Left forelimb (tissue), 1 donor: ENCODE measurements at places on chromosomes 4 and X.

GRCh38 chrX:20591246-20591645 is 324.5 kb upstream of the RPS6KA3 start:
- no peak for DNase-seq

- no peak for DNase-seq
Observed at GRCh38 chr4:158067646-158068045, 105.2 kb downstream of the GASK1B start.

DNA sequence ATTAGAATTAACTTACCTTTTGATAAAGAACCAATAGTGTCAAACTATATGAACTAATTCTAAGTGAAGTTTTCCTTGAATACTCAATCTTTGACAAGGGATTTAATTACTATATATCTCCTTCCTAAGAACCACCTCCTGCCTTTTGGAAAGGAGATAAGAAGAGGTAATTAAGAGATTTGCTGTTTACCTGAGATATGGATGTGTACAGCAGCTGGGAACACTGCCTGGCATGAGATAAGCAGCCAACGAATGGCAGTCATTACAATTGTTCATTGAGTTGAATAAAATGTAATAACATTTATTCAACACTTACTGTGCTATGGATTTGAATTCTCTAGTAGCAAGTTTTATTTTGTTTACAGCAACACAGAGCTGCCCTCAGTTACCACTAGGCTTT is 407.1 kb downstream of the SPOCK3 start:
- no peak for DNase-seq

DNA sequence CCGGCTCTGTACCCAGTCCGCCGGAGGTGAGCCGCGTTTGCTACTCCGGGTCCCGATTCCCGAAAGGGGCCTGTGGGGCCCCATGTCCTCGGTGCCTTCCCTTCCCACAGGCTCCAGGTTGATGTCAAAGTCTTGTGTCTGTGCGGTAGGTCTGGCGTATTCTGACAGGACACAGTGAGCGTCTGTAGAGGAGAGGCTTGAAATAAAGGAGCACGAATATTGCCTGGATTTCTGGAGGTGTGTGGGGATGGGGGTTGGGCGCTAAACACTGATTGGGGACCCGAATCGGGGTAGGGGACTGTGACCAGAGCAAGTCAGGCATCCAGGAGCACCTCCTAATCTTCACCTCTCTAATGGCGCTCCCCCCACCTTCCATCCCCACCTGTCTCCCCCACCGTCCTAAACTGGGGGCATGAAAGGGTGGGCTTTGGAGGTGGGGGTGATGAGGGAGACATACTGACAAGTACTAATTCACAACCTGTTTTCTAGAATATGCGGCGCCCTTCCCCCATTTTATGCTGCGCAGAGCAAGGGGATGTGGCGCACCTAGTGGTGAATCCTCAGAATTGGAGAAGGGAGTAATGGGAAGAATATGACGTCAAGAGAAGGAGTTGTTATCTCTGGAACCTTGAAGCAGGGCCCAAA is 855 bp downstream of the GPRASP2 start:
- peak; percentile 66 for DNase-seq

DNA sequence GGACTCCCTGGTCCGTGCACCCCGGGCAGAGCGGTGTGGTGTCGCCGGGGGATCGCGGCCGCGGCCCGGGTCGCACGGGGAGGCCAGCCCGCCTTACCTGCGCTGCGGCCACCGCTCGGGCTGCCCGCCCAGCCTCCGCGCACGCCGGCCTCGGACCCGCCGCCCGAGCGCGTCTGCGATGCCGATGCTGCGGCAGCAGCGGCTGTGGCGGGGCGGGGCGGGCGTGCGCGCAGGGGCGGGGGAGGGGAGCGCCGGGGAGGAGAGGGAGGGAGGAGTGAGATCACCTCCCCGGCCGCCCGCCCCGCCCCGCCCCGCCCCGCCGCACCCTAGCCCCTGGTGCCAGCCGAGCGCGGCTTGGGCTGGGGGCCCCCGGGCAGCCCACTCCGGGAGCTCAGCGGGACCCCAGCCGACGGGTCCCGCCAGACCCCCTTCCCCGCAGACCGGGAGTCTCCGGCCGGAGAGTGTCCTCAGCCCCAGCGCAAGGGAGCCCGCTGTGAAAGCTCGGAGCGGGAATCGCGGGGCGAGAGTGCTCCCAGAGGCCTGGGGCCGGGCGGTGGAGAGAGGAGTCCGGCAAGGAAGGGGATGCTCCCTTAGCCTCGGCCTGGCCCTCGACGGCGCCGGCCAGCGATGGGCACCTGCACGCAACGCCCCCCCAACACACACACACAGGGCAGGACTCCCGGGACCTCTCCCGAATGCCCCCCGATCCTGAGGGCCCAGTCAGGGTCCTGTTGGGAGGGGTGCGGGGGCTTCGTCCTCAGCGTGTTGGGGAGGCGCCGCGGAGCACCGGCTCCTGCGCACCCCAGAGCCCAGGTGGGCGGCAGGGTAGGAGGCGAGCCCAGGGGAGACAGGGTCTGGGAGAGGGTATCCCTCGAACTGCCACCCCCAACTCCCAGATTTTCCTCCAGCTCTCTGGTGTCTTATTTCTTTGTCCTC is at the start of gene L1CAM:
Gene L1CAM (minus strand): TSS at position 206 of the 936 bp plus-strand sequence. CDS start 10,337 bp downstream, outside the sequence.
- no peak for DNase-seq

DNA sequence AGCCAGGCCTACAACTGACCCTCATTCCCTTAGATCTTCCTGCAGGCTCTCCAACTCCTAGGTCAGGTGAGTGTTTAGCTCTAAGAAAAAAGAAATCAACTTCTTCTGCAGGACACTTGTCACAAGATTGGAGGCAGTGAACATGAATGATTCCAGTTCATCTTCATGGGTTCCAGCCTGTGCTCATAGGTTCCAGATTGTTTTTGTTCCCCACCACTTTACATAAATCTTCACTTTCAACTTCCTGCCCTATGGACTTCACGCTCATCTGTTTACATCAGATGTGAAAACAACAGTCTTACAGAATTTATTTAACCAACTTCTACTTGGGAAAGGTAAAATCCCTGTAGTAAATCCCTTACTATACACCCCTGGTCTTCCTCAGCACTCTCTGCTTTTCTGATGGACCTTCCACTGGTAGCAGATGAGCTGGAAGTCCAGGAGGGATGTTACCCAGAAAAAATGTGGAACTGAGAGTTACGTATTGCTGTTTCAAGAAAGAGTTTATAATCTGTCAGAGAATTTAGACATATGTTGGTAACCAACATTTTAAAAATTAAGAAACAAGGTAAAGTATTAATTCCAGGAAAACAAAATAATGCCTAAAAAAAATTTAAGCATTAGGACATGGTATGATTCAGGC is 62.4 kb downstream of the ANAPC10 start:
- DNase-seq: no peak

DNA sequence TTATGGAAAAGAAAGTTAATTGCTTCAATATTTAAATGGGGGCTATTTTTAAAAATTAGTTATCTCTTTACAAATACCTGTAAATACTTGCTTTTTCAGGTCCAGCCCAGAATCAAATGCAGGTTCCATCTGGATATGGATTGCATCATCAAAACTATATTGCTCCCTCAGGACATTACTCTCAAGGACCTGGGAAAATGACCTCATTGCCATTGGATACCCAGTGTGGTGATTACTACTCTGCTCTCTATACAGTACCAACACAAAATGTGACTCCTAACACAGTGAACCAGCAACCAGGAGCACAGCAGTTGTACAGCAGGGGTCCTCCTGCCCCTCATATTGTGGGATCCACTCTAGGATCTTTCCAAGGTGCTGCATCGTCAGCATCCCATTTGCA is 29.2 kb downstream of the SEC24B start:
- no peak for DNase-seq

DNA sequence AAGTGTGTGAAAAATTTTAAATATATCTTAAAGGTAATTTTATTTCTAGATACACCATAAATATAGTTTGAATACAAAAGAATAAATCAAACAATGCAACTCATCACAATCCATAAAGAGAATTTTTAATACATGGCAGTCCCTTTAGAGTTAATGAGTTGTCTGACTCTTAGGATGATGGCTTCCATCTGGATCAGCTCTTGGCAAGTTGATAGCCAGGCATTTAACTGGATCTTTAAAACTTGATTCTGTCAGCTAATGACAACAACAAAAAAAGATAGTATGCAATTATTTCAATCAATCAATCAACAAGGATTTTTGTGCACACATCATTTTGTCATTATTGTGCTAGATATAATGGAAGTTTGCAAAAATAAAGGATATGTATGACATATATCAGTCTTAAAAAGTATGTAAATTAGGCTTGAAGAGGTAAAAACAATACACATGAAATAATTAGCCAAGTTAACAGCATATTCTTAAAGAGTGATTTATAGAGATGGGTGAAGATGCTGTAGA is 174.9 kb upstream of the PCDH18 start:
- no peak for DNase-seq

- no peak for DNase-seq
Observed at GRCh38 chrX:132497432-132497831, 8.6 kb upstream of the MBNL3 start.

DNA sequence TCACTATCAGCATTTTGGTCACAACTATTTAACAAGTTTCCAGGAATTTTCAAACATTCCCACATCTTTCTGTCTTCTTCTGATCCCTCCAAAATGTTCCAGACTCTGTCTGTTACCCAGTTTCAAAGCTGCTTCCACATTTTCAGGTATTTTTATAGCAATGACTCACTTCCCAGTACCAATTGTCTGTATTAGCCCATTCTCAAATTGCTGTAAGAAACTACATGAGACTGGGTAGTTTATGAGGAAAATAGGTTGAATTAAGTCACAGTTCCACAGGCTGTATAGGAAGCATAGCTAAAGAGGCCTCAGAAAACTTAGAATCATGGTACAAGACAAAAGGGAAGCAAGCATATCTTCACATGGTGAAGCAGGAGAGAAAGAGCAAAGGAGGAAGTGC is 475.0 kb upstream of the PCDH7 start:
- DNase-seq: no peak

DNA sequence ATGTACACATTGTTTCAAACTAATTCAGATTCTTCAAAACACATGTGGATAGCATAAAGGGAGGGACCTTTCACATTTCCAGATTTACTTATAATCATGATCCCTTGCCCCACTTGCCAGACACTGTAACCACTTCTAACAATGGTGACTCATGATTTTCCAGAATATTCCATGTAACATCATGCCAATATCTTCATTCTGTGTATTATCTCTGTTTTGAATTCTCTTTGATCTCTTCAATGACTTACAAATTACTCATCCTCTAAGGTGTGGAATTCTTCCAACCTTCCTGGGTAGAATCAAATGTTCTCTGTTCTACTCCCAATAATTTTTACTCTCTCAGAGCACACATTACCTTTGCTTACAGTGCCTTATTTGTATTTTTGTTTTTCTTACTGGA is 517.1 kb downstream of the PCDH7 start:
- no peak for DNase-seq

DNA sequence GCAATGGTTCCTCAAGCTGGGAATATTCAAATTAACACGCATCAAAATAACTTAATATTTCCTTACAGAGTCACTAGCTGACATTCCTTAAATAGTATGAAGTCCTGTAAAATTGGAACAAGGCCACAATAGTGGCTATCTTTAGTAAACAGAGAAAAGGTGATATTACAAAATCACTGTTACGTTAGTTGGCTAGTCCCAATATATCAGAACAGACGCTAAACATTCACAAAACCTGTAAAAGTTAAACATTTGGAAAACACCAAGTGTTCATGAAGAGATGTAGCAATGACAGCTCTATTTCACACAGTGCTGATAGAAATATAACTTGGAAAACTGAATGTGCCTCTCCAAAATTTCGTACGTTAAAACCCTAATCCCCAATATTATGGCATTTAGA is 61.0 kb upstream of the FAM47C start:
- no peak for DNase-seq

- no peak for DNase-seq
Observed at GRCh38 chr4:42050516-42051249, 60.4 kb downstream of the SLC30A9 start.

DNA sequence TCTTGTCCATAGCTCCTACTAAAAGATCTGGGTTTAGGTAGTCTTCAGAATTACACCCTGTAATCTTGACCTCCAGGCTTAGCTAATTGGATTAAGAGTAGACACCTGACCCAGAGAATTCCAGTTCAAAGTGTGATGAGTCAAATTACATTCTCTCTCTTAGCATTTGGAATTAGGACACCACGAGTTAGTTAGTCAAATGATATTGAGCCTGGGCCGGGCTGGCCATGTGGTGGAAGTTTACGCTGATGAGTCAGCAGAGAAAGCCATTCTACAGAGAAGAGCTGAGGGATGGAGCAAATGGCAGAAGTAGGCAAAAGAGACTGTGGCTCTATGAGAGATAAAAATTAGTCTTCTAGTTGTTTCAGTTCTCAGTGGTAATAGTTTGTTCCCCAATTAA is 31.1 kb downstream of the CEP44 start:
- DNase-seq: no peak

GRCh38 chr4:67751260-67751659 is 2.9 kb downstream of the GNRHR start:
- no peak for DNase-seq

- no peak for DNase-seq
Observed at GRCh38 chr4:144709159-144709558, 63.2 kb downstream of the HHIP start.

DNA sequence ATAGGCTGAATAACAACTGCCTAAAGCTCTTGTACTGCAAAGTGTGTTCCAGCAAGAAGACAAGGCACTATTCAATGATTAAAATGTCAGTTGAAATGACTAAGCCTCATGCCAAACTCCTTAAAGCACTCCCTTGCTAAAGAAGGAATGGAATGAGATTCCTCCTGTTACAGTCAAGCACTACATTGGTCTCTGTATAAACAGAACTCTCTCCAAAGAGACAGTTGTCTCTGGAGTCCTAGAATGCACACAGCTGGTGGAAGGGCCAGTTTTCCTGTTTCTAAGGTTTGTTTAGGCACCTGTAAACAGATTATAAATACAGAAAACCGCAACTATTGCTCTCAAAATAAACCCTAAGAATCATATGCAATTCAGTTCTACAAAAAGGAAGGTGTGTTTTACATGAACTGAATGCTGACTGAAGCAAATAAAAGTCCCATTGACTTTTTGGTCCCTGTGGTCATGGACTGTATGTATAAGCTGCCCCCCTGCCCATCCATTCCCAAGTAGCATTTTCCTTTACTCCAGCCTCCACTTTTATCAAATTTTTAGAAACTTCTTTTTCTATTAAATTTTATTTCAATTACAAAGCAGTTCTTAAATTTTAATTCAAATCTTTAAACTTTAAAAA is 47.0 kb downstream of the FAT1 start:
- no peak for DNase-seq
